ENCODE measurements at places on chromosomes 7 and 10.

DNA sequence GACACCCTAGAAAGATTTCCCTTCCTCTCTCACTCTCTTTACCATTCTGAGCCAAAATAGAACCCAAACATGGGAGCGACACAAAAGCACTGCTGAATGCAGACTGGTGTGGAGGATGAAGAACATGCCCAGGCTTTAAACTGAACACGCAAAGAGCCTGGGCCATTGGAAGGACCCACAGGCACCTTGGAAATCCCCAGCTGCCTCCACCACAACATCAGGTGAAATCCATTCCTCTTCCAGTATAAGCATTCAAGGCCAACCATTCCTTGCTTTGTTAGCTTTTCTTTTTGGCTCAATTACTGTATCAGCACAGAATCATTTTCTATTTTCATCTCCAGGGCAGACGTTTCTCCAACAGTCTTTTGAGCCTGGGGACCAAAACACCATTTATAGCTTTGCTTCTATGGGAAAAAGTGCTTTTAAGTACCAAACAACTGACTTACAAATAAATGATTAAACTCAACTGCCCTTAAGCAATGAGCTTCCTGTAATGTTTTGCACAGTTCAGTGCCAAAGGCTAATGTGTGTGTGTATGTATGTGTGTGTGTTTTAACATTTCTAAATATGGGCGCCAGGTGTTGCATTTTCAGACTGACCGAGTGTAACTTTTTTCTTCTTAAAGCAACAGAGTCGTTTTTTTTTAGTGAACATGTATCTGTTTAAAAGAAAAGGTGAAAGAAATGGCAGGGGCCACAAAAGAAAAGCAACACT is 16.2 kb upstream of the BLNK start:
- DNase-seq: no peak

- no peak for DNase-seq
These were observed 18.7 kb upstream of the CRHR2 start for GRCh38 chr7:30700941-30701340.

DNA sequence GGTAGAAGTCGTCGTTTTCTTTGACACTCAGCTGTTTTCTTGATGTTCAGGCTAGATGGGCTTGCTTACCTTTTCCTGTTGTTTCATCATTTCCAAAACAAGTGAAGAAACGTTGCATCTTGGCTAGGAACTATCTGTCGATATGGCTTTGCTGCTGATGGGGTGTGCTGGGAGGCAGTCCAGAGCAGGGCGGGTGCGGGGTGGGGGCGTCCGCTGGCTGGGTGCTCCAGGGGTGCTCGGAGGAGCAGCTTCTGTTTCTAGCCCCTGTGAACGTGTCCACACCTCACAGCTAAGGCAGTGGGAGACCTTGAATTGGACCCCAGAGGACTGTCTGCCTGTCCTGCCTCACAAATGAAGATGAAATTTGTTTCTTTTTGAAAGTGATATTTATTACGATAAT is 7.6 kb upstream of the SUN1 start:
- DNase-seq: no peak

GRCh38 chr10:1612908-1613307 is 124.4 kb downstream of the ADARB2 start:
- no peak for DNase-seq

DNA sequence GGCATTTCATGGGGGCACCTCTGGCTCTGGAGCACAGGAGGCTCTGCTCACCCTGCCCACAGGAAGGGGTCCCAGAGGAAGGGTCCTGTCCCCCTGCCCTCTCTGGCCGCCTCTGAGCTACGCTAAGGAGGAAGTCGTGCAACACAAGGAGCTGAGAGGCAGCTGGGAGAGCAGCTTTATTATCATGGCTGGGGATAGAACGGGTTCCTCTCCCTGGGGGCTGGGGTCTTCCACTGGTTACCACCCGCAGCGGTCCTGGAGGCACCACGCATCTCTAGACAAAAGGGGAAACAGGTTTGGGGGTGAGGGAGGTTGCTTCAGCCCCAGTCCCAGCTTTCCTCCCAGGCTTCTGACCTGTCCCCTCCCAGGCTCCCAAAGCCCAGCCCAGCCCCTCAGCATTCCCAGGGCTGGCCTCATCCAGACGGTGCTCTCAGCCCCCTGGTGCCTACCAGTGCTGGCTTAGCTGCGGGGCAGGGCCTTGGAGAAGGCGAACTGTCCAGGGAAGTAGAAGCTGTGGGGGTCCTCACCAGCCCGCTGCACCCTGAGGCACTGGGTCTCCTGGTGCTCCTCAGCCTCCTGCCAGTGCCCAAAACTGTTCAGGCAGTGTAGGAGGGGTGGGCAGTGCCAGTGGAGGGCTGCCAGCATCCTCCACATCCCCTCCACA is 3.1 kb downstream of the RARRES2 start:
- DNase-seq: no peak

DNA sequence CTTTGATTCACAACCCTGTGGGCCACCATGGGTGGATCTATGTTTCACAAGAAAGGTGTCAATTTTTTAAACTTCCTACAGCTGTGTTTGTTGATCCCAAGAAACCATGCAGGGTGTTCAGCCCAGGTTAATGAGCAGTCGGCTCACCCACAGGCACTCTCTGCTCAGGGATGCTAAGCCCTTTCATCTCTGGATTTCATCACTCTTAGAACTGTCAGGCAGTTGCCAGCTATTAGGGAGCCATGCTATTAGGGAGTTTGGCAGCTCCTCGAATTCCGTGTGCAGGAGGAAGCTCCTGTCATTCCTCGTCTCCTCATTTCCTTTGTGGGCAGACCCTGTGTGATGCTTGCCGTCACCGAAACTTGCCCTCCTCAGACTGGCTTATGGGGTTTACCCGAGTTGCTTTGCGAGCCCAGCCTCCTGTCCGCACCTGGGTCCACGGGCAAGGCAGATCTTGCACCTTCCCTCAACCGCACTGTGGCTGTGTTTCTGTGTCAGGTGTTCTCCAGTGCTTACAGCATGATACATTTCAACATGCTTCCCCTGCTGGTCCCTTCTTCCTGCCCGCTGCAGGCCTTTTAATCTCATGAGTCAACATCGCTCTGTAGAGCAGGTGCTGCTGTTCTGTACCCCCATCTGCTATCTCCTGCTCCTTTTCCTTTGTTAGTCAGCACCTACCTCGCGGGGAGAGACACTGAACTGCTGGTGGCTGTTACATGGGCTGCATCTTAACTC is 509.8 kb downstream of the SUGCT start:
- DNase-seq: no peak

- no peak for DNase-seq
These were observed 41.3 kb upstream of the UCN3 start for GRCh38 chr10:5323446-5323845.

Data from non-pigmented ciliary epithelial cell (primary cell).